ENCODE measurements at places on chromosomes 12 and 14. TPM values are rescaled to one million over a fixed set of nuclear protein-coding genes. Genes with fewer than 3 reads are reported as not detected.
A peak's percentile ranks its signal among the peaks of the same experiment; 100 is the strongest.

SPIC gene
- total RNA-seq = not detected

OTOGL gene
- total RNA-seq = under 0.01 TPM

ACOT6 gene
- not detected for total RNA-seq

FBXO21 gene
- 115 TPM for total RNA-seq

SMARCD1 gene
- total RNA-seq = 34.3 TPM

KRT2 gene
- not detected for total RNA-seq

NOXRED1 gene
- 0.26 TPM for total RNA-seq

GPX2 gene
- not detected for total RNA-seq

LRFN5 gene
- 3.6 TPM for total RNA-seq

RD3L gene
- not detected for total RNA-seq

GRIP1 gene
- total RNA-seq = 0.26 TPM

DNA sequence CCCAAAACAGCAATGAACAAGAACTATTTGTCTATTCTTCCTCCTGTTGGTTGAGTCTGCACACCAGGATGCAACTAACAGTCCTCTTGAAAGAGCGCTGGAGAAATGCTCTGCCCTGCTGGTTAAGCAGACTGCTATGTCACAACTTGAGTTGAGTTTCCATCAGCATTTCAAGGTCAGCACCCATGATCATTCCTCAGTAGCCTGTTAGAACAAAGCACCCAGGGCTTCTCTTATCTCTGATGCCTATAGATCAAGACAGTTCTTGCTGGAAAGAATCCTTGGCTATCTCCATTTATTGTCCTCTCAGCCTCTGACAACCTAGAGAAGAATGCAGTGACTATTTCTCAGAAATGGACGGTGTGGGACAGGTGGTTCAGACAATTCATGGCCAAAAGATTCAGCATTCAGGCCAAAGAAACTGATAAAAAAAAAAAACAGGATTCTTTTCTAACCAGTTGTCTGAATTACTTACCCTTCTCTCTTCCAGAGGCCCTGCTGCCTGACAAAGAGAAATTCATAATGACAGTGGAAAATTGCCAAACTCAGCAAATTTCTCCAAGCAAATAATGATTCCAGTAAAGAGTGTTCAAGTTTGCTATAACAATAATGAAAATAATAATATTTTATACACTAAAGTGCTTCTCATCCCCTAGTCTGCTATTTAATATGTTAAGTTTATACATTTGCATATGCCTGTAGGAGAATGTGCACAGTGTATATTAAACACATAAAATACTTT lies 306.7 kb downstream of the EMP1 start:
- DNase-seq = peak; percentile 12
- no peaks in the 10 kb centered on the region for H3K36me3 ChIP-seq
- no peak overlapping the region for H3K4me3 ChIP-seq

DNA sequence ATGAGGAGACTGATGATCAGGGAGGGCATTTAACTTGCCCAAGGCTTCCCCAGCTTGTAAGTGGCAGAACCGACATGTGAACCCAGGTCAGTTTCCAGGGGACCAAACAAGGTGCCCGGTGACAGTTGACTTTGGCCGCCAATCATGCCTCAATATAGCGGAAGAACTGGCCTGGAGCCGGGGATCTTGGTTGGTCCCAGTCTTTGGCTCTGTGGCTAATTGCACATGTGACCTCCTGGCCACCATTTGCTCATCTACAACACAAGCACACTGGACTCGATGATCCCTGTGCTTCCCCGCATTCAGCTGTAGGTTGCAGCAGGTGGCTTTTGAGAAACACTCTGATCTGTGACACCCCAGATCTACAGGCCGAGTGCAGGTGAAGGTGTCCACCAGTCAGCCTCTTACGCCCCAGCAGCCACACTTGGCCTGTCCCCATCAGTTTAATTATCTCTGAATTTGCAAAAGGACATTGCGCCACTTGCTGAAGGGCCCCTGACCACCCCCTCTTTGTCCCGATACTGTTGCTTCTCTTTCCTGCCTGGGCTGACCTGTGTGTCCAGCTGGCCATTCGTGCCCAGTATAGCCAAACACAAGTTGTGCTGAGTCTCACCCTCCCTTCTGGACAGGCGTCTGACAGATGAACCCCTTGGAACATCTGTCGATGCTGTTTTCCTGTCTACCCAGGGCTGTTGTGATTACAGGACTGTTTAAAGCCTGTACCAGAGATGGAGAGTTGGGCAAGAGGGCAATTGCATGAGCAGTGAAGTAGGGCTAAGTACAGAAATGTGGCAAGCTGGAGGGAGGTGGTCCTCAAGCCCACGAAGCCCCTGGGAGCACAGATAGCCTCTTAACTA lies 14.1 kb downstream of the ACACB start:
- H3K27ac ChIP-seq = no peak overlapping the region
- no peaks in the 10 kb centered on the region for H3K4me1 ChIP-seq
- DNase-seq = no peak
- H3K36me3 ChIP-seq = no peaks in the 10 kb centered on the region
- no peak overlapping the region for H3K4me3 ChIP-seq

DNA sequence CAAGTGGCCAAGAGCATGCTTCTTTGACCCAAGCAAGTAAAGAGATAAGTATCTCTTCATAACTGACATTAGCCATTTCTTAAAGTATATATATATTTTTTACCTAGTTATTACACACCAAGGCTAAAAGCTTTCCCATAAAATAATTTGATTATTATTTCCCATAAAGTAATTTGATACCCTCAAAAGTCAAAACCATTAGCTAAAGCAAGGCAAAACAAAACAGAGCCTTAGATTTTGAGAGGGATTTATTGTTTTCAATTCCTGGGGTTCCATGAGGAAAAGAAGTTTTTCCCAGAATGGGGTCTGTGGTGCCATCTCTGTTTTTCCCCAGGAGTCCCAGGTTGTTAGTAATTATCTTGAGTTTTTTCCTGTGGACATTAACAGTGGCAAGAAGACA lies 125.5 kb upstream of the NUDT4 start:
- H3K4me3 ChIP-seq = no peak overlapping the region
- H3K27ac ChIP-seq = no peak overlapping the region
- H3K27me3 ChIP-seq = no peaks in the 10 kb centered on the region
- no peaks in the 10 kb centered on the region for H3K4me1 ChIP-seq

GRCh38 chr12:12527820-12528296 lies 34.8 kb downstream of the DUSP16 start:
- H3K4me1 ChIP-seq = no peaks in the 10 kb centered on the region
- no peaks in the 10 kb centered on the region for H3K36me3 ChIP-seq
- no peak for DNase-seq
- H3K4me3 ChIP-seq = no peak overlapping the region
- H3K27me3 ChIP-seq = no peaks in the 10 kb centered on the region

DNA sequence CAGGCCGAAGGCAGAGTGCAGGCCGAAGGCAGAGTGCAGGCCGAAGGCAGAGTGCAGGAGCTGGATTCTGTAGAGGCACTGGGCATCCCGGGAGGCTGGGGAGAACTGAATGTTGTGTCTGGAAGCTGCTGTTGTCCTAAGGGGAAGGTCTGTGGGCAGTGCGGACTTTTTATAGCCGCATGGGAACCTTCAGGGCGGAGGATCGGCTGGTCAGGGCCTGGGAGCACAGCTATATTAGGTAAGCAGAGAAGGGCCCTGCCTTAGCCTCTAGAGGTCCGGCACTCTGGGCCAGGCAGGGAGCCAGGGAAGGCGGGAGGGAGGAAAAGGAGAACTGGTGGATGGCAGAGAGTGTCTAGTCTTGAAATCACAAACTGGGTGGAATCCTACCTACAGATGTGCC lies 14.2 kb downstream of the CABP1 start:
- peaks cover 2% of the 10 kb centered on the region for H3K4me1 ChIP-seq
- H3K36me3 ChIP-seq = no peaks in the 10 kb centered on the region
- DNase-seq = no peak
- H3K27ac ChIP-seq = no peak overlapping the region
- no peak overlapping the region for H3K4me3 ChIP-seq

GRCh38 chr12:34219046-34219770 lies 196.9 kb downstream of the ALG10 start:
- DNase-seq = no peak
- H3K27ac ChIP-seq = no peak overlapping the region
- no peak overlapping the region for H3K4me3 ChIP-seq

- no peak for DNase-seq
- H3K27ac ChIP-seq = no peak overlapping the region
- H3K36me3 ChIP-seq = no peaks in the 10 kb centered on the region
- no peaks in the 10 kb centered on the region for H3K27me3 ChIP-seq
- H3K4me3 ChIP-seq = no peak overlapping the region
These were observed 38.9 kb upstream of the PPP1R12A start for GRCh38 chr12:79973801-79974200.

DNA sequence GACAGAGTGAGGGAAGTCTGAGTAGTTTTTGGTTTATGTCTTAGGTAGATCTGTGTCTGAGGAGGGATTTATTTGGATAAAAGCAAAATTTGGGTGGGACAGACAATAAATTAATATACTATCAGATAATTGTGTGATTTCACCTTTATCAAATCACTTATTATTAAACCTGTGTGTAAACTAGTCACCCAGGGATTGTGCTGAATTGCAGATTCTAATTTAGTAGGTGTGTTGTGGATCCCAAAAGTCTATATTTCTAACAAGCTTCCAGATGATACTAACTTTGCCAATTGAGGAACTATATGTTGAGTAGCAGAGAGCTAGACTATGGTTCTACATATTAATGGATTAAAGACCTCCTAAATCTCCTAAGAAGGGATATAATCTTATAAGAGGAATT lies 978.5 kb upstream of the FBXO33 start:
- H3K4me1 ChIP-seq = no peaks in the 10 kb centered on the region
- H3K4me3 ChIP-seq = no peak overlapping the region

DNA sequence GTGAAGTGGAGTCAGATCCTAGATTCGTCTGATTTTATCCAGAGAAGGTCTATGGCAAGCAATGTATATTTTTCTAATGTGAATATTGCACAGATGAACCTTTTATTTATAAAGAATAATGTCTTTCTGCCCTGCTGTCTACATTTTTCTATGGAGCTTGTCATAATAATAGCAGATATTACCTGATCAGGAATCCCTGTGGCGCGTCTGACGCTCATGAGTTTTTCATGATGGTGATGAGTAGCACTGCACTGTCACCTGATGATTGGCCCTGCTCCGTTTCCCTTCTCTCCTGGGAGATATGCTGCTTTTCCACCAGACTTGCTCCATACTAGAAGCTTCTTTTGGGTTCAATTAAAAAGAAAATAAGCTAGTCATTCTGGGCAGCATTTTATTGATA lies 20.5 kb downstream of the CINP start:
- H3K36me3 ChIP-seq = peaks cover 8% of the 10 kb centered on the region
- H3K4me1 ChIP-seq = no peaks in the 10 kb centered on the region
- H3K27ac ChIP-seq = no peak overlapping the region

DNA sequence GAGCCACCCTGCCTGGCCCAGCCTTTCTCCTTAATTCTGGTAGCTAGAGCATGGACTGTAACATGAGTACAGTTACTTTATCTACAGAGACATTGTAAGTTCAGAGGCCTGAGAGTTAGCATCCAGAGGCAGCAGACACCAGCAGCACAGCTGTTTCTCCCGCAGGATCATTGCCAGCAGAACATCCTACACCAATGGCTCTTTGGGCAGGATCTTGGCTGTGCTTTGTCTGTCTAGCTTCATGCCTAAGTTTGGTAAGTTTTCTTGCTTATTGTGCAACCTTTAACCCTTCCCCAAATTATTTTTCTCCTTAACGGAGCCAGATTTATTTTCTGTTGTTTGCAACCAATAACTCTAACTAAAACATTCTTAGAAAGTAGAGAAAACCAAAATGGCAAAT lies 21.6 kb downstream of the C12orf71 start:
- peak; percentile 81 for DNase-seq
- no peaks in the 10 kb centered on the region for H3K36me3 ChIP-seq
- no peaks in the 10 kb centered on the region for H3K27me3 ChIP-seq
- H3K4me1 ChIP-seq = no peaks in the 10 kb centered on the region

DNA sequence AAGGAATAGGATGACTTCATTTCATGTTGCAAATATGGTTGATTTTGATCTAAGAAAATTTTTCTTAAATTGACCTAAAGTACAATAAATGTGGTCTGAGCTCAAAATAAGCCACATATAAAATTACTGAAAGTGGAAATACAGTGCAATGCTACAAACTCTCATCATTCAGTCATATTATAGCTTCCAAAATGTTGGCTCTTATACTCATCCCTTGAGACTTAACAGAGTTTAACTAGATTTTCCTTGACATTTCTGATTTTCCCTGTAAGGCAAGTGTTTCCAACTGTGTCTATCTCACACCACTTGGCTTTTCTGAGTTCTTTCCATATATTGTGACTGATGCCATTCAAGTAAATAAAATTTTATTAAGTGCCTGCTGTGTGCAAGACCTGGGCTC lies 123.7 kb upstream of the NTF3 start:
- no peak for DNase-seq
- H3K36me3 ChIP-seq = no peaks in the 10 kb centered on the region
- no peak overlapping the region for H3K27ac ChIP-seq
- H3K4me3 ChIP-seq = no peak overlapping the region
- H3K4me1 ChIP-seq = no peaks in the 10 kb centered on the region

- no peaks in the 10 kb centered on the region for H3K4me1 ChIP-seq
- H3K4me3 ChIP-seq = no peak overlapping the region
- no peak for DNase-seq
- H3K27me3 ChIP-seq = no peaks in the 10 kb centered on the region
These were observed 563.9 kb downstream of the SLC16A7 start for GRCh38 chr12:60159761-60160160.

- H3K27me3 ChIP-seq = peaks cover 43% of the 10 kb centered on the region
- H3K4me1 ChIP-seq = peaks cover 3% of the 10 kb centered on the region
- H3K36me3 ChIP-seq = no peaks in the 10 kb centered on the region
- peak overlapping the region; percentile 37 for H3K4me3 ChIP-seq
These were observed 36.4 kb upstream of the STON2 start for GRCh38 chr14:81436296-81437138.

DNA sequence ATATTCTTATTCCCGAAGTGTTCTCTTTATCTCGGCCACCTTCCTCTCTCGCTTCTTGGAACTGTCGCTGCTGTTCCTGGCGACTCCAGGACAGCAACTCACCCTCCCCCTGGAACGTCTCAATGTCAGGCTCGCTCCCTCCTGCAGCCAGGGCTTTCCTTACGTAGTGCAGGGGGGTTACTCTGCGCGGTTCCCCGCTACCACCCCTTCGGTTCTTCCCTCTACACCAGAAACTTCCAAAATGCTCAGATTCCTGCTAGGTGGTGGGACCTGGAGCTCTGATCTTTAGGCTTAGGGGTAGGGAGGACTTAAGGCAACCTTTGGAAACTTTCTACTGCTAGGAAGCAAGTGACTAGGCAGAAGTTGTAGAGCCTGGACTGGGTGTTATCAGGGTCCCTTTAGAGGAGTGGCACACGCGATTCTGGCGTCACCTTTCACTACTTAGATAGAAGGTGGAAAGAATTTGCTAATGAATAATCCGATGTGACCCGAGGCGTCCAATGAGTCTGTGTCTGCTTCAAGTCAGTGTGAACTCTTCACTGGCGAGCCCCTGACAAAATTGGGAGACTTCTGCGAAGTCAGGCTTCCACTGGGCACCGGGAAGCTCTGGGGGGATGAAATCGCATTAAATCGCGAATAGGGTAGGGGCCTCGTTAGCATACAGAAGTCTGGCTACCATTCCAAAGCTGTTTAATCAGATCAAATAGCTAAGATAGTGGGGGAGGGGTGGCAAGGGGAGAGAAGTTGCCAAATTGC lies 900 bp upstream of the DPF3 start:
- H3K36me3 ChIP-seq = no peaks in the 10 kb centered on the region
- peak overlapping the region; percentile 38 for H3K27ac ChIP-seq
- peaks cover 12% of the 10 kb centered on the region for H3K4me1 ChIP-seq
- DNase-seq = no peak

GRCh38 chr14:105049753-105050550 lies 15.3 kb downstream of the GPR132 start:
- H3K36me3 ChIP-seq = no peaks in the 10 kb centered on the region
- no peak overlapping the region for H3K27ac ChIP-seq
- H3K27me3 ChIP-seq = no peaks in the 10 kb centered on the region
- no peak for DNase-seq
- H3K4me3 ChIP-seq = no peak overlapping the region

Data from fibroblast of lung (primary cell).